ENCODE measurements at places on chromosomes 16 and 17.

- H3K27me3 ChIP-seq, result no peaks in the 10 kb centered on the region
- no peak overlapping the region for H3K4me3 ChIP-seq
- H3K27ac ChIP-seq, result no peak overlapping the region
- H3K36me3 ChIP-seq, result no peaks in the 10 kb centered on the region
- no peak for DNase-seq
Measured at GRCh38 chr16:65301029-65301428, 179.2 kb upstream of the CDH11 start.

DNA sequence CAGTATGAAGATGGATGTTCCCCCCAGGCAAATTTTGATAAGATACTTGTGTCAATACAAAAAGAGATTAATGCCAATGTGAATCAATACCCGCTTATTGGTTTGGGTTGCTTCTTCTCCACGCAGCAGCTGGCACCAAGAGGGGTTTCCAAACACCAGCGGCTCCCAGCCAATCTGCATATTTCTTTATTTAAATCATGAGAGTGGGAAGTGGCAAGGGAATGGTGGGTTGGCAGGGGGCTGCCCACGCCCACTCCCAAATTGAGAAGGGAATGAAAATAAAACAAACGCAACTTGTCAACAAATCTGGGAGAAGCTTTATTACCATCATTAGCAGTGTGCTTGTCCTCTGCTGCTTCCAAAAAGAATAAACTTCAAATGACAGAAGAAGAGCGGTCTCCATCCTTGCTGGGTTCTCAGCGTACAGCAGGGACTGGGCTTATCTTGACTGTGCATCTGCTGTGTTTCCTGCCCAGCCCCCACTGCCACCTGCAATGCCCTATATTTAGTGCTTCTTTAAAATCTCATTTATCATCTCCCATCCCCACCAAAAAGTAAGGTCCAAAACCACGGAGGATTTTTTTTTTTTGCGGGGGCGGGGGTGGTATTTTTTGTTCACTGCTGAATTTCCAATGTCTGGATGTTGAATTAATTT lies 34.9 kb upstream of the C16orf78 start:
- no peak overlapping the region for H3K4me3 ChIP-seq
- H3K36me3 ChIP-seq, result no peaks in the 10 kb centered on the region
- DNase-seq, result no peak
- no peak overlapping the region for H3K27ac ChIP-seq

DNA sequence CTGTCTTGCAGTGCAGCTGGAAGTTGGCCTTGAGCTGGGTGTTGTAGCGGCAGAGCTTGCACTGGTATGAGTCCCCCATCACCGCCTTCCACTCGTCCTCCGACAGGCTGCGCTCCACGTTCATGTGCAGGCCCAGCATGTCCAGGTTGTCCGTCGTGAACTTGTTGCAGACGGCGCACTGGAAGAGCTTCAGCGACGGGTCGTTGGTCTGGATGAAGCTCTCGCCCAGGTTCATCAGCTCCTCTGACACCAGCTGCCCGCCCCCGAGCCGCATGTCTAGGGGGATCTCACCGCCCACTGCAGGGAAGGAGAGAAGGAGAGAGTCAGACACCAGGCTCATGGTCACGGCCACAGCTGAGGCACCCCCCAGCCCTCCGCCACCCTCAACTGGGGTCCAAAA lies 97.3 kb downstream of the ZFHX3 start:
- no peak overlapping the region for H3K27ac ChIP-seq
- DNase-seq, result no peak
- peaks cover 5% of the 10 kb centered on the region for H3K4me1 ChIP-seq
- no peak overlapping the region for H3K4me3 ChIP-seq
- no peaks in the 10 kb centered on the region for H3K36me3 ChIP-seq
- H3K27me3 ChIP-seq, result no peaks in the 10 kb centered on the region

- H3K27ac ChIP-seq, result no peak overlapping the region
- H3K27me3 ChIP-seq, result no peaks in the 10 kb centered on the region
- no peaks in the 10 kb centered on the region for H3K4me1 ChIP-seq
- no peak overlapping the region for H3K4me3 ChIP-seq
- DNase-seq, result peak; percentile 44
- no peaks in the 10 kb centered on the region for H3K36me3 ChIP-seq
Measured at GRCh38 chr17:15171167-15172047, 93.7 kb downstream of the PMP22 start.

GRCh38 chr16:72399811-72400210 lies 227.9 kb upstream of the PMFBP1 start:
- H3K4me3 ChIP-seq, result no peak overlapping the region
- no peaks in the 10 kb centered on the region for H3K27me3 ChIP-seq
- no peak overlapping the region for H3K27ac ChIP-seq
- no peaks in the 10 kb centered on the region for H3K4me1 ChIP-seq
- no peaks in the 10 kb centered on the region for H3K36me3 ChIP-seq

DNA sequence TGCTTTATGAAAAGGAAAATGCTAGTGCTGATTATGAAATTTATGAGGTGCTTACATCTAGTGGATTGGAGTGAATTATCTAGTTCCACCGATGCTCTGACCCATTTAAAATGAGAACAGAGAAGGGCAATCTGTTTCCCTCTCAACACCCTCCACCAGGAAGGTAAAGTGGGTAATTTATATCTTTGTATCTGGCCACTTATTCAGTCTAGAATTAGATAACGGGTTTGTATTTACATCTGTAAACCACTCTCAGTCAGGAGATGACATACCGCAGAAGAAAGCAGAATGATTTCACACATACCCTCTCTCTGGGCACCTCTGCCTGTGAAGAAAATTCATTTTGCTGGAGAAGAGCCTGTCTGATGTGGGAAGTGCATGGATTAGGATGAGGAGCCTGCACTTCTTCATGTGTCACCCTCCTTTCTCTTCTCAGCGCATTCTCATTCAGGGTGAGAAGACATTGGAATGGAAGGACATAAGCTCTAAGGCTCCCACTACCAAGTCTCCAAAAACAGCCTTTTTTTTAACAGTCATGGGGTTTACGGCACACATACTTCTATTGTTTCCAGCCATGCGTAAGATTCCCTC lies 646.7 kb upstream of the SALL1 start:
- no peaks in the 10 kb centered on the region for H3K36me3 ChIP-seq
- no peak for DNase-seq
- no peaks in the 10 kb centered on the region for H3K4me1 ChIP-seq
- no peak overlapping the region for H3K27ac ChIP-seq

- no peaks in the 10 kb centered on the region for H3K27me3 ChIP-seq
- H3K27ac ChIP-seq, result no peak overlapping the region
- no peaks in the 10 kb centered on the region for H3K4me1 ChIP-seq
- no peak overlapping the region for H3K4me3 ChIP-seq
- H3K36me3 ChIP-seq, result no peaks in the 10 kb centered on the region
Measured at GRCh38 chr17:73393962-73394361, 82.2 kb upstream of the CDC42EP4 start.

DNA sequence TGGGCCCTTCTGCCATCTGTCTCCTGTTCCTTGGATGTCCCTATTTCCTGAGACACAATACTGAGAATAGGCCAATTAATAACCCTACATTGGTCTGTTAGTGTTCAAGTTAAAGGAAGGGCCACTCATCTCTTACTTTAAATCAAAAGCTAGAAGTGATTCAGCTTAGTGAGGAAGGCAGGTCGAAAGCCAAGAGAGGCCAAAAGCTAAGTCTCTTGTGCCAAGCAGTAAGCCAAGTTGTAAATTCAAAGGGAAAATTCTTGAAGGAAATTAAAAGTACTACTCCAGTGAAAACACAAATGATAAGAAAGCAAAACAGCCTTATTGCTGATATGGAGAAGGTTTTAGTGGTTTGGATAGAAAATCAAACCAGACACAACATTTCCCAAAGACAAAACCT lies 28.8 kb downstream of the ANKFN1 start:
- no peaks in the 10 kb centered on the region for H3K36me3 ChIP-seq
- no peak overlapping the region for H3K4me3 ChIP-seq
- H3K27ac ChIP-seq, result no peak overlapping the region
- no peak for DNase-seq

DNA sequence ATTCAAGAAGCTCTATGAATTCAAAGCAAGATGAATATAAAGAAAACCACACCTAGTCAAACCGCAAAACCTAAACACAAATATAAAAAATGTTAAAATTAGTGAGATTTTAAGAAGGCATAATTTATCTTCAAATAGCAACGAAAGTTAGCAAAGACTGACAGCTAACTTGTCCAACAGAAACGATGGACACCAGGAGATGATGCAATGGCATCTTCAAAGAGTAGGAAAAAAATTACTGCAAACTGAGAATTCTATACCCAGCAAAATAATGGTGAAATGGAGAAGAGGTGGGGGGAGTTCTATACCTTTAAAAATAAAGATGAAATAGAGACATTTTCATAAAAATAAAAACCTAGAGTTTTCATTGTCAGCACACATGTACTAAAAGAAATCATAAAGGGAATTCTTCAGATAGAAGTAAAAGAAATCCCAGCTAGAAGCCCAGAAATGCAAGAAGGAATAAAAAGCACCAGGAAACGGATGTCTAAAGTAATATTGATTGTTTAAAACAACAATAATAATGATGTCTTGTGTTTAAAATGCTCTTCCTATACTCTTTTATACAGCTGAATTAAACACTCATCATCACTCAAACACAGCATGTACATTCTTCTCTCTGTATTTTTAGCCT lies 24.6 kb upstream of the TANC2 start:
- no peak overlapping the region for H3K4me3 ChIP-seq
- no peaks in the 10 kb centered on the region for H3K4me1 ChIP-seq
- no peak for DNase-seq
- H3K27me3 ChIP-seq, result no peaks in the 10 kb centered on the region
- H3K27ac ChIP-seq, result no peak overlapping the region

- H3K36me3 ChIP-seq, result no peaks in the 10 kb centered on the region
- H3K27me3 ChIP-seq, result no peaks in the 10 kb centered on the region
- H3K27ac ChIP-seq, result no peak overlapping the region
- H3K4me1 ChIP-seq, result no peaks in the 10 kb centered on the region
Measured at GRCh38 chr16:71956486-71956885, 43.7 kb downstream of the PKD1L3 start.

GRCh38 chr17:67439269-67439668 lies 62.2 kb downstream of the PITPNC1 start:
- peaks cover 8% of the 10 kb centered on the region for H3K4me1 ChIP-seq
- H3K4me3 ChIP-seq, result no peak overlapping the region
- H3K27me3 ChIP-seq, result no peaks in the 10 kb centered on the region
- DNase-seq, result no peak
- no peak overlapping the region for H3K27ac ChIP-seq

DNA sequence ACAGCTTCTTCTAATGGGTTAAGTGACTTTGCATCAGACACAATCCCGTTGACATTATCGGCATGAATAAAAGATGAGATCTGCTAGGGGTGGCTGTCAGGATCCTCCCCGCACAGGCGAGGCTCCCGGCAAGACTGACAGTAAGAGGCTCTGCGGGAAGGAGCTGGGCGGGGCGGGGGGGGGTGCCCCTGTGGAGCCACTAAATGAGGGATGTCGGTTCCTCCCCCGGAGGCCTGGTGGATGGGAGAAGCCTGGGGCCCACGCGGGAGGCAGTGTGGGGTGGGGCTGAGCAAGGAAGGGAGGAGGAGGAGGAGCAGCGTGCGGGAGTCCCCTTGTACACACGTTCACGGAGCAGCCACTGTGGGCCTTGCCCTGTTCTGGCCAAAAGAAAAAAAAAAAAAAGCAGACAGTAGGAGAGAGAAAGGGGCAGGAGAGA lies 190.9 kb upstream of the GSE1 start:
- H3K4me3 ChIP-seq, result no peak overlapping the region
- no peaks in the 10 kb centered on the region for H3K27me3 ChIP-seq
- peaks cover 21% of the 10 kb centered on the region for H3K4me1 ChIP-seq
- DNase-seq, result peak; percentile 64
- H3K27ac ChIP-seq, result no peak overlapping the region
- H3K36me3 ChIP-seq, result no peaks in the 10 kb centered on the region

GRCh38 chr17:49825645-49826044 lies 22.2 kb downstream of the TAC4 start:
- H3K27ac ChIP-seq, result no peak overlapping the region
- no peaks in the 10 kb centered on the region for H3K27me3 ChIP-seq
- no peak for DNase-seq
- peaks cover 32% of the 10 kb centered on the region for H3K36me3 ChIP-seq

DNA sequence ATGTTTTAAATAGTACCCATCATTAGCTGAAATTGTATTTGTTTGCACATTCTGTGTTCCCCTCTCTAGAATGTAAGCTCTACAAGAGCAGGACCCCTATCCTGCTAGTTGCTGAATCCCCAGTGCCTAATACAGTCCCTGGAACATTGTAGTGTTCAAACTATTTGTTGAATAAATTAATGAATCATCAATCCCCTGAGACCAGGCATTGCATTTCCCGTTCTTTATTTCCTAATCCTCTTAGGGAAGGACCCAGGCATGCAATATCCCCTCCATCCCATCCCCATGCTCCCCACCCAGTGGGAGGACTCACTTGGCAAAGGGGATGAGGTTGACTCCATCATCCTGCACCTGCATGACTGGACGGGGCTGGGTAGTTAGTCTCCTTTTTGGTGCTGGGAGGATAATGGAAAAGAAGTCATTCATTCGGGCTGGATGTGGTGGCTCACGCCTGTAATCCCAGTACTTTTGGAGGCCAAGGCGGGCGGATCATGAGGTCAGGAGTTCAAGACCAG lies 3.2 kb downstream of the INCA1 start:
- H3K27ac ChIP-seq, result no peak overlapping the region
- H3K4me1 ChIP-seq, result peaks cover under 1% of the 10 kb centered on the region
- H3K27me3 ChIP-seq, result peaks cover 2% of the 10 kb centered on the region
- H3K4me3 ChIP-seq, result no peak overlapping the region
- no peak for DNase-seq
- no peaks in the 10 kb centered on the region for H3K36me3 ChIP-seq

DNA sequence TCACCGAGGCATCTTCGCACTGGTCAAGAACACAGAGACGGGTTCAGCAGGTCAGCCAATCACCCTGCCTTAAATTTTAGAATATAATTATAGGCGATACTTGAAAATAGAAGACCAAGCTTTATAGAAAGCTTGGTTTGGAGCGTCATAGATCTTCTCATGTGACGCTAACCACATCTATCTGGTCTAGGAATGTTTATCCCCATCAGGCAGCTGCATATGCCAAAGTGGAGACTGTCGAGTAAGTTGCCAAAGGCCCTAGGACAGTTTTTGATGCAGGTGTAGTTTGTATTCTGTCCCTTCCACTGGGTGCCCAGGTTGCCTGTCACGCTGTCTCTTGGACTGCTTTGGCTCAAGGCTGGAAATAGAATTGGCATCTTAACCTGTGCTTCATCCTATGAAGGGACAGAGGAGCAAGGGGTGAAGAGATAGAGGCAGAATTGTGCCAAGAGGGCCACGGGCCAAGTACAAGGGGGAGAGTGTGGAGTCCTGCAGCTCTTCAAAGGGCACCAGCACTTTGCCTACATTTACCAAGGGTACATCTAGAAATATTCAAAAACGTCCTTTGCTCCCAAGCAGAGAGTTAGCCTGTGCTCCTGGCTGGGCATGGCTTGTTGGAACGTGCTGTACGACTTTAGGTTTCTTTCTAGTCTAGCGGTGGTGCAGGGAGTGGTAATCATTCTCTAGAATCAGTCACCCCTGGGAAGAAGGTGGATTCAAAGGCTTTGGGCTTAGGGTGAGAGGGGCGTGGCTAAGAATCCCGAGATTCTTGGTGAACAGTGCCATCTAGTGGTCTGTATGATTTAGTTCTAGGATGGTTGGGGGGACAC lies 5.3 kb upstream of the WIPI1 start:
- H3K4me3 ChIP-seq, result no peak overlapping the region
- H3K36me3 ChIP-seq, result no peaks in the 10 kb centered on the region
- H3K27ac ChIP-seq, result no peak overlapping the region

All from H1 (cell line).